Smooth muscle cell of trachea (primary cell): ENCODE measurements at places on chromosomes 11 and 22. TPM values are rescaled to one million over a fixed set of nuclear protein-coding genes. Genes with fewer than 3 reads are reported as not detected.

The KIRREL3 gene
- 1.6 and 5.1 TPM in 2 replicates for total RNA-seq

The TMEM191C gene
- 1.0 and 1.8 TPM in 2 replicates for total RNA-seq

The TSGA10IP gene
- total RNA-seq: 0.33 TPM in 1 of 2 replicates, not detected in the other

The ART1 gene
- not detected in 2 replicates for total RNA-seq

The GNAZ gene
- 0.87 and 1.2 TPM in 2 replicates for total RNA-seq

The SOX6 gene
- total RNA-seq: 0.87 and 1.8 TPM in 2 replicates

The APOL6 gene
- 25.6 and 29.6 TPM in 2 replicates for total RNA-seq

The TP53AIP1 gene
- total RNA-seq: 0.15 TPM in 1 of 2 replicates, not detected in the other

The APOA4 gene
- not detected in 2 replicates for total RNA-seq

The MRPL16 gene
- total RNA-seq: 35.7 and 52.7 TPM in 2 replicates

The FAM111B gene
- 0.17 and 8.7 TPM in 2 replicates for total RNA-seq

The KLHDC7B gene
- total RNA-seq: 0.15 and 0.33 TPM in 2 replicates

The ELP4 gene
- total RNA-seq: 16.4 and 23.0 TPM in 2 replicates

The YAP1 gene
- total RNA-seq: 150 and 268 TPM in 2 replicates

The JAML gene
- total RNA-seq: not detected in 2 replicates

The RBMXL2 gene
- total RNA-seq: not detected in 2 replicates

The KLHL35 gene
- total RNA-seq: 2.5 and 3.3 TPM in 2 replicates

The MMP10 gene
- 0.87 and 0.99 TPM in 2 replicates for total RNA-seq

The BARX2 gene
- not detected in 2 replicates for total RNA-seq

The FIBIN gene
- 25.6 and 50.4 TPM in 2 replicates for total RNA-seq

The SLC37A2 gene
- total RNA-seq: 1.5 and 2.0 TPM in 2 replicates

The GLYAT gene
- not detected in 2 replicates for total RNA-seq

The IL17REL gene
- total RNA-seq: under 0.01 TPM in 2 replicates

The OSBP2 gene
- total RNA-seq: 1.3 and 1.7 TPM in 2 replicates

The FGF3 gene
- total RNA-seq: not detected in 2 replicates

The BTG4 gene
- total RNA-seq: not detected in 2 replicates

The MALAT1 gene
- 13,561 and 20,792 TPM in 2 replicates for total RNA-seq
